ENCODE measurements at places on chromosomes 12 and 14.

- no peak for DNase-seq
Observed at GRCh38 chr12:122402264-122402663, 20.2 kb downstream of the CLIP1 start.

- peak; percentile 55 for DNase-seq
Observed at GRCh38 chr14:68968051-68968450, 11.1 kb downstream of the ACTN1 start.

- no peak for DNase-seq
Observed at GRCh38 chr12:130562716-130563115, 153.4 kb downstream of the RIMBP2 start.

DNA sequence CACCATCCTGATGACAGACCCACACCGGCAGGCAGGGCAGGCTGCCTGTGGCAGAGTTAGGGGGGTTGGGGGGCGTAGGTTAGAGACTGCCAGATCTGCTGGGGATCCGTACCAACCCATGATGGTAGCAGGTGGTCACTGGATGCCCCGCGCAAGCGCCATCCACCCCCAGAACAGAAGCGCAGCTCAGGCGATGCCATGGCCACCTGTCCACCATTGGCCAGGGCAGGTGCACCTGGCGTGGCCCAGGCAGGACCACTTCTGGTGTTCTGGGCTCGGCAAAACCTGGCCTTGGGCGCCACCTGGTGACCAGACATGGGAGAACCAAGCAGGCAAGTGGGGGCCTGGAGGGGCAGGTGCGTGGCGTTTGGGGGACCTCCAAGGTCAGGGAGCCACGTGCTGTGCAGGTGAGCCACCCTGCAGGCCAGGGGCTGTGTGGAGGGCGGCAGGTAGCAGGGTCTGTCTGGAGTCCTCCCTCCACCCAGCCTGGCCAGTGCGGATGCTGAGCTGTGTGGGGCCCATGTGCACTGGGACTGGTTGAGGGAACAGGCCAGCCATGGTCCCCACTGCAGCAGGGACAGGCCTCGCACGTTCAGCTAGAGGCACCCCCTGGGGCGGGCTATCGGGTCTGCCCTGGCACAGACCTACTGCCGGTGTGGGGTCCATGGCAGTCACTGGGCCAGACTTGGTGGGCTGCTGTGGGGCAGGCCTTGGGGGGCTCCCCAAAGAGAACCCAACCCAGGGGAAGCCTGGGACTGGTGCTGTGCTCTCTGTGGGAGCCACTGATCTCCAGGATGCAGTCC lies 15.6 kb downstream of the BAG5 start:
- peak; percentile 81 for DNase-seq

- DNase-seq: no peak
Observed at GRCh38 chr12:50275556-50275955, 7.8 kb downstream of the LIMA1 start.

DNA sequence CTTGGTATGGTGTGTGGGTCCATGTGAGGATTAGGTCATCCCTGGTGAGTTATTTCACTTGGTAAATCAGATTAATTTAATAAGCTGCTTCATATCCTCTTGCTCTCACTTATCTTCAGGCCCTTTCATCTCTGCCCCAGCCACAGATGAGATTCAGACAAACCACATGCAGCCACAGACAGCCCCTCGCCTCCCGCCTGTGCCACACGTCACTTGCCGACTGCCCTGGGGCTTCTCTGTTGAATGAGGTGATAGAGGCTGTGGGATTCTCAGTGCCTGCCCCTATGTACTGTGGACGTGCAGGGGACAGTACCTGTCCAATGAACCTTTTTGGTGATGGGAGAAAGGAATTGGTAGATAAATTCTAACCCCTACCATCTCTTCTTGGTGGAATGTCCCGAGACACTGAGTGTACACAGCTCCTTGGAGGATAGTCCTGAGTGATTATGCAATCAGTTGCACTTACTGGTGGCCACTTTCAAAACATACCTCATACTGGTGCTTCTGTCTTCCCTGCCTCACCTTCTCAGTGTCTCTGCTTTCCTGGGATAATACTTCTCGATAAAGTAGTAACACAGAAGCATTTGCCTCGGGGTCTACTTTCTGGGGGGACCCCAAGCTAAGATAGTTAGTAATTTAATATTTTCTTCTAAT lies 248.7 kb downstream of the TTC6 start:
- DNase-seq: no peak

- no peak for DNase-seq
Observed at GRCh38 chr12:93197067-93197593, 180.6 kb upstream of the NUDT4 start.

- no peak for DNase-seq
Observed at GRCh38 chr12:89999699-90000505, 291.3 kb upstream of the ATP2B1 start.

DNA sequence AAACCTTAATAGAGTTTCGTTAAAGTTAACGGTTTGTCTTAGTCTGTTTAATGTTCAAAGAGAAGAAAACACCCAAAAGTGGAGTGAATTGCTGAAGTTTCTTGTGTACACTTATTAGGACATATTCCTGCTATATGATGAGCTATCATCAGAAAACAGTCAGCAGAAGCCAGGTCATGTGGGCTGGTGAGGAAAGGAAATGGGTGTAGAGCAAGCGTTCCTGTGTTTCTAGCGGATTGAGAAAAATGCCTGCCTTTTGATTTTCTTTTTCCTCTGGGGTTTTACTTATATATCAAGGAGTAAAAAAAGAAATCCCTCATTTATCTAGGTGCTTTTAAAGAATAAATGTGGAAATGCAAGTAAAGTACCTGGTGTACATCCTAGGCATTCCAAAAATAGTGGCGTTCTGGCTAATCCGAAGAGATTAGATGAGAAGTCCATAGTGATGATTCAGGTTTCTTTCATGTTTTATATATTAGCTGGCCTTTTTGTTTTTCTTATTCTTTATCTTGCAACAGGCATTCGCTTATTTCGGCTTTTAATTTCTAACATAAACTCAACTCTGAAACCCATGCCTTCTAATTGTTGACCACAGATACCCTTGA lies 50.7 kb downstream of the FLRT2 start:
- DNase-seq: no peak

DNA sequence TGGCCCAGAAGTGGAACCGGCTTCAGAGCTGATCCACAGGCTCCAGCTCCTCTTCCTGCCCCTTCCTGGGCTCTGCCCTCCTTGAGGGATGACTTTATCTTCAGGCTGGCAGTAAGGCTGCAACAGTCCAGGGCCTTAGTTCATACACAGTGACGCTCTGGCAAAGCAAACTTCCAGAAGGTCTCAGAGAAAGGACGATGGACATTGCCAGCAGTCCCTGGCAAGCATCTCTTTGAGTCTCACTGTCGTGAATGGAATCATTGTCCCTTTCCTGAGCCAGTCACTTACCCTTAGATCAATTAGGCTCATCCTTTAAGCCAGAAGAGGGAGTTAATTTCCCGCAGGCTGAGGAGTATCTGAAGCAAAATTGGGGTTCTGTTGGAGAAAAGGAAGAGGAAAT lies 8.6 kb downstream of the AK7 start:
- DNase-seq: no peak

- no peak for DNase-seq
Observed at GRCh38 chr14:74326369-74327152, 21.7 kb upstream of the VRTN start.

GRCh38 chr12:89210277-89210676 lies 142.0 kb downstream of the DUSP6 start:
- peak; percentile 39 for DNase-seq

GRCh38 chr14:95320955-95321600 lies 1.4 kb upstream of the CLMN start:
- no peak for DNase-seq

DNA sequence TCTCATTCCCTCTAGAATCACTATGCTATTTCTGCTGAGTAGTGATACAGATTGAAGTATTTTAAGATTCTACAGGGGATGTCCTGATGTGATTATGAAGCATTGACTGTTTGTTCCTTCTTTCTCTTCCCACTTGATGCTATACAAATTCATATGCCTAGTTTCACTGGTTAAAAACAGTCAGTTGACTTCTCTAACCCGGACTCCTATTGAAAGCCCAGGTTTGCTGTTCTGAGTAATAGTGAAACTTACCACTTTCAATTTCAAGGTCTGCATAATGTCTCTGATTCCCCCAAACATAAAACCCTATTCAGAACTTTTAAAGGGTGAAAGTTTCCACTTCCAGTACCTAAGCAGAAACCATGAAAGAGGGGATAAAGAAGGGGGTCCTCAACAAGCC lies 117.7 kb upstream of the RPL10L start:
- DNase-seq: no peak

GRCh38 chr14:31819281-31819680 lies 257.8 kb upstream of the ARHGAP5 start:
- DNase-seq: no peak

GRCh38 chr14:100656996-100657395 lies 69.7 kb upstream of the DLK1 start:
- DNase-seq: no peak

GRCh38 chr14:22485649-22486048 lies 103.4 kb downstream of the DAD1 start:
- DNase-seq: no peak

GRCh38 chr12:98449584-98449983 lies 65.8 kb upstream of the TMPO start:
- no peak for DNase-seq

DNA sequence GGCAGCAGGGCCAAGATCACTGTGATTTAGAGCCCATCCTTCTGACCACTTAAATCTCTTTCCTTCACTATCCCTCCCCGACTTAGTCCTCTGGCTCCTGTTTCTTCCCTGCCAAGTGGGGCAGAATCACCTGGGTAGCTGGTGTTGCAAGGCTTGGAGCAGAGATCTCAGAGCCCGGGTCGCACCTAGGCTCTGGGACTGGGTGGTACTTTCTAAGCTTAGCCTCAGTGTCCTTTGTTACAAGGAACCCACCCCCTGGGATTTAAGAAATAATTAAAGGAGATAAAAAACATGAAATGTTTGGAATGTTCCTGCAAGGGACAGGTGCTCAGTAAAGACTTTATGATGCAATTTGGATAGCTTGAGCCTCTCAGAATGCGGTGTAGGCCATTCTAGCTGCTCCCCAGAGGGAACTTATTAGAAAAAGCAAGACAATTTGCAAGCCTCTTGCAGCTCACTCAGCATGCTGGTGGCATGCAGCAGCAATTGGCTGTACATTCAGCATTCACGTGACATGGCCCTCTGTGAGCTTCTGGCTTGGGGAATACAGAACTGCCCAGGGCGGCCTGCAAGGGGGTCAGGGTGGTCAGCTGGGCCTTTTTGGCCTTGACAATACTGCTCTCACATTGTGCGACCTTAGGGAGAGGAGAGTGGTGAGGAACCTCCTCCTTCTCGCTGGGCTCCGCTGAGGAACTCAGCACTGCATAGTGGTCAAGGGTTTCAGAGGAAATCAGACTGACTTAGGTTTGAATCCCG lies 16.8 kb downstream of the C14orf132 start:
- DNase-seq: no peak

GRCh38 chr14:85459361-85460000 lies 70.5 kb upstream of the FLRT2 start:
- no peak for DNase-seq

GRCh38 chr12:55745361-55746173 lies 2.6 kb downstream of the GDF11 start:
- no peak for DNase-seq

DNA sequence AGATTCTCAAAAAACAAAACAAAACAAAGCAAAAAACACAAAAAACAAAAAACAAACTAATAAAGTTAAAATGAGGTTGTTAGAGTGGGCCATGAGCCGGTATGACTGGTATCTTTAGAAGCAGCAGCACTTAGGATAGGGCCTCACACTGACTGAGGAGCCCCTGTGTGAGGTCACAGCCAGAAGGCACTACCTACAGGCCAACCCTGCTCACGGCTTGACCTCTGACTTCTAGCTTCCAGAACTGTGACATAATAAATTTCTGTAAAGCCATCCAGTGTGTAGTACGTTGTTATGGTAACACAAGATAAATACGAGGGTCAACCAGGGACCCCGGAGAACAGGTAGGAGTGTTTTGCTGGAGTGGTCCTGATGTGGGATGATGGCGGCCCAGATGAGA lies 629.6 kb downstream of the VRK1 start:
- no peak for DNase-seq

GRCh38 chr12:118397708-118398440 lies 21.5 kb downstream of the SUDS3 start:
- DNase-seq: no peak

GRCh38 chr12:5927732-5928516 lies 17.1 kb downstream of the ANO2 start:
- DNase-seq: no peak

DNA sequence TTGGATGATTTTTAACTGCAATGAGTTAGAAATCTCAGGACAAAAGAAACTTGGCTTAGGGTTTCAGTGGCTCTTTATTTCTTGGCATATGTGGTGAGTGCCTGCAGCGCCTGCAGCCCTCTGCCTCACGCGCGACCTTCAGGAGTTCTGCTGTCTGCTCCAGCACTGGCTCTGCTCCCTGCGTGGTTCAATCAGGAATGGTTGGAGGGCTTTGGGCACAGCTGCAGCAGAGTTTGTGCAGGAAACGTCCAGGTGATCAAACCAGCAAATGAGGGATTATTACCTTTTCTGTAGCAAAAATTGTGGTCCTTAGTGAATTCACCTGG lies 19.8 kb downstream of the PPM1H start:
- no peak for DNase-seq

DNA sequence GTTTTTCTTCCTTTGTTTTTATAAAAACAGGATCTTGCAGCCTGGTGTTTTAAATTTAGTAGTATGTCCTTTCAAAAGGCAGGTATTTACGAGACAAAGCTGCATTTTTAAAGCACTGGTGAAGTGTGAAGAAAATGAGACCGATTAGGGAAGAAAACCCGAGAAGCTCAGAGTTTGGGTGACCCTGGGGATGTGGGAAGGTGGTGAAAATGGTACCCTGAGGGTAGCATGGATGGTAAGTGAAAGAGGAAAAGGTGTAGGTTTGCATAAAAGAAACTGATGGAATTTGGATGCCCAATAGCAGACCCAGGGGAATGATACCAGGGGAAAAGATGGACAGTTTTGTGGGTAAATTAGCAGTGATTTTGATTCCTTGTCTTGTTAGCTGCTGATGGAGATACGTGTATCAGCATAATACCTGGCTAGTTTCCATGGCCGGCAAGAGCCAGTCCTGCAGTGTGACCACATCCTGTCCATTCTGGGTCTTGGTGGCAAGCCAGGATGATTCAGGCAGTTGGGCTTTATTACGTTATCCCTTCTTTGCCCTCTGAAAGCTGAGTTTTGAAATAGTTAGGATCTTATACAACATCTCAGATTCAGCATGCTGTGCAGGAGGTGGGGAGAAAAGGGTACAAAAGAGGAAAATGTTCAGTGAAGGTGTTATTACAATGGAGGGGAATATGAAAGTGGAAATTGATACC lies 8.9 kb downstream of the BICD1 start:
- no peak for DNase-seq

DNA sequence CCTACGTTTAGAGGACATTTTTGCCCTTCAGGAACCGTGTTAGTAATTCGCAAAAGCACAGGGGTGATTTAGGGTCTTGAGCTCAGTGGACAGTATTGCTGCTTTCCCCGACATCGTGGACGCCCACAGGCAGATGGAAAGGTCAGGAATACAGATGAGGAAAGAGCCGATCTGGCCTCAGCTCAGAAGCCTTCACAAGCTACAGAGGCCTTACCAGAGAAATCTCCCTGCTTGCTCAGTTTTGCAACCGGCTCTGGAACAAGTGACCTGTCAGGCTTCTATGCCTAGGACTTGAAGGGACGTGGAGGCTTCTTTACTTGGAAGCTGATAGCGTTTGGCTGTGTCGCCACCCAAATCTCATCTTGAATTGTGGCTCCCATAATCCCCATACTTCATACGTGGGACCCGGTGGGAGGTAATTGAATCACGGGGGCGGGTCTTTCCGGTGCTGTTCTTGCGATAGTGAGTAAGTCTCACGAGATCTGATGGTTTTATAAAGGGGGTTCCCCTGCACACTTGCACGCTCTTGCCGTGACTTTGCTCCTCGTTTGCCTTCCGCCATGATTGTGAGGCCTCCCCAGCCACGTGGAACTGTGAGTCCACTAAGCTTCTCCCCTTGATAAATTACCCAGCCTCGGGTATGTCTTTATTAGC lies 332.5 kb downstream of the MED13L start:
- DNase-seq: no peak
